AG08396 (cell line): ENCODE measurements at places on chromosomes 3 and 15.
A peak's percentile ranks its signal among the peaks of the same experiment; 100 is the strongest.

GRCh38 chr3:9780910-9781309 is 11.2 kb upstream of the CAMK1 start:
- no peak for DNase-seq

GRCh38 chr3:145807990-145808389 is 353.0 kb downstream of the PLOD2 start:
- peak; percentile 2 for DNase-seq

DNA sequence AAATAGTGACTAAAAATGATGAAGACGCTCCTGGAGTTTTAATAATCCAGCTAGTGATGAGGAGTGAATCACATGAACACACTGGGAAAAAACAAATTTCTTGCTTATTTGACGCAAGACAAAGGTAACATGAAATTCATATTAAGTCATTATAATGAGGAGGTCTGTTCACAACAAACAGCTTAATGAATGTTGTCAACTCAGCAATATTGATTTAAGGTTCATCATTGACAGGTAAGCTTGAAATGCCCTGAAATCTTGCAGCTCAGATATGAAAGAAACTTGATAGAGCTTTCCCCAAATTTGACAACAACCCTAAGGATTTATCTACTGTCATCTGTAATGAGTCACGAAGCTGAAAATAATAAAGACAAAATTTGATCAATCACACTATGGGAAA is 108.1 kb upstream of the SELENOK start:
- DNase-seq = no peak

DNA sequence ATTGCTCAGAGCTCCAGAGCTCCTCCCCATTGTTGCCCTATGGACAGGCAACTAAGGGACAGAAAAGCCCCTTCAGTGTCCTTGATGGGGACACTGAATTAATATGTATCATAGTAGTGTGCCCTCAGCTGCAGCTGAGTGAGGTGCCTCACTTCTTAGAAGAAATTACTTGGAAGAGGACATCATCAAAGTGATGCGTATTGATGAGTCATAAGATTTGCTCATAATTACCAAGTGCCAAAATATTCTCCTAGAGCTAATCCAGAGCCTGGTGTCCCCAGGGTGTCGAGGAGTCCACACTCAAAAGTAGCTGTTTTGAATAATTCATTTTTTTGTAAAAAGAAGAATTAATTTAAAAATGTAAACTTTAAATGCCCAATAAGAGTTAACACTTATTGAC is 200.7 kb upstream of the SEMA6D start:
- DNase-seq = no peak

GRCh38 chr3:107956991-107957900 is 133.6 kb downstream of the CD47 start:
- DNase-seq = peak; percentile 35

- no peak for DNase-seq
These were observed 302.9 kb upstream of the RASGRP1 start for GRCh38 chr15:38867556-38867955.

DNA sequence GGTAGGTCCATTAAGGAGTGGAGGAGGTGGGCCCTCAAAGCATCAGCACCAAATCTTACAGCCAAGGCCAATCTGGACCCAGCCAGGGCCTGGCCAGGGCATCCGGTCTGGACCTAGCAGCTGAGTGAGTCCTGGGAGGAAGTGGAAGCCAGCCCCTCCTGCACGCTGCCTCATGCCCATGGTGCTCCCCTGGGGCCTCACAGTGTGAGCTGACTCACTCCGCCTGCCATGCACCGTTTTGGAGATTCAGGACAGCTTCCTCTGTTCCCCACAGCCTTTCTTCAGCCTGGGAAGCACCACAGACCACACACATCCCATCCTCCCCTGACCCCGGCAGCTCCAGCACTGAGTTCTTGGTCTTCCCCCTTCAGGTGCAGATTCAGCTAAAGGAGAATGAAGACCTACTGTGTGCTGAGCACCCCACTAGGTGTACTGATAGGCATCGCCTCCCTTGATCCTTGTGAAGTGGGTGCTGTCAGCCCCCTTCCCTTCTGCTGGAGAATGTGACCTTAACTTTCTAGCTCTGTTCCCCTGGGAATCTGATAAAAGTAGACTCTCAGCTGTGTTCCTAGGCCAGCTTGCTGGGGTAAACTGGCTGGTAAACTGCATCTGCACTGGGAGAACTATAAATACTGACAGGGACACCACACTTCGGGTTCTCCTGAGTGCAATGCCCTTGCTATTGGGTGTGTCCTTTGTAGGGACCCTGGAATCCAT is 36.8 kb upstream of the SEC13 start:
- DNase-seq = peak; percentile 59
